ENCODE measurements at places on chromosomes 4 and X. TPM values are rescaled to one million over a fixed set of nuclear protein-coding genes. Genes with fewer than 3 reads are reported as not detected.
A peak's percentile ranks its signal among the peaks of the same experiment; 100 is the strongest.

- H3K4me3 ChIP-seq: no peak overlapping the region
- no peaks in the 10 kb centered on the region for H3K4me1 ChIP-seq
- H3K27ac ChIP-seq: no peak overlapping the region
- no peaks in the 10 kb centered on the region for H3K36me3 ChIP-seq
- DNase-seq: no peak
These were observed 60.6 kb upstream of the SPANXN2 start for GRCh38 chrX:143781103-143781502.

DNA sequence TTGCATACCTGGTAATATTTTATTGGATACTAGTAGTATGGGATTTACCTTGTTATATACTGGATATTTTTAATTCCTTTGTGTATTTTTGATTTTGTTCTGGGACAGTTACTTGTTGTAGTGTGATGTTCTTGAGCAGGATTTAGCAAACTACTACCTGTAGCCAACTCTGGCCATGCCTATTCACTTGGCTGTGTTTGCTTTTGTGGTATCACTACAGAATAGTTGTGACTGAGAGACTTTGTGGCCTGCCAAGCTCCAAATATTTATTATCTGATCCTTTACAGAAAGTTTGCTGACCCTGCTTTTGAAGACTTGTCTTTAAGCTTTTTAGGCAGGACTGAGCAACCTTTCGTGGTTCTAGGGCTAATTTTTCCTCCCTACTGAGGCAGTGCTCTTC, 17.8 kb downstream of the ZCCHC4 start:
- no peak overlapping the region for H3K4me3 ChIP-seq
- H3K36me3 ChIP-seq: no peaks in the 10 kb centered on the region
- no peaks in the 10 kb centered on the region for H3K4me1 ChIP-seq
- no peak for DNase-seq
- H3K27me3 ChIP-seq: no peaks in the 10 kb centered on the region
- no peak overlapping the region for H3K27ac ChIP-seq

DNA sequence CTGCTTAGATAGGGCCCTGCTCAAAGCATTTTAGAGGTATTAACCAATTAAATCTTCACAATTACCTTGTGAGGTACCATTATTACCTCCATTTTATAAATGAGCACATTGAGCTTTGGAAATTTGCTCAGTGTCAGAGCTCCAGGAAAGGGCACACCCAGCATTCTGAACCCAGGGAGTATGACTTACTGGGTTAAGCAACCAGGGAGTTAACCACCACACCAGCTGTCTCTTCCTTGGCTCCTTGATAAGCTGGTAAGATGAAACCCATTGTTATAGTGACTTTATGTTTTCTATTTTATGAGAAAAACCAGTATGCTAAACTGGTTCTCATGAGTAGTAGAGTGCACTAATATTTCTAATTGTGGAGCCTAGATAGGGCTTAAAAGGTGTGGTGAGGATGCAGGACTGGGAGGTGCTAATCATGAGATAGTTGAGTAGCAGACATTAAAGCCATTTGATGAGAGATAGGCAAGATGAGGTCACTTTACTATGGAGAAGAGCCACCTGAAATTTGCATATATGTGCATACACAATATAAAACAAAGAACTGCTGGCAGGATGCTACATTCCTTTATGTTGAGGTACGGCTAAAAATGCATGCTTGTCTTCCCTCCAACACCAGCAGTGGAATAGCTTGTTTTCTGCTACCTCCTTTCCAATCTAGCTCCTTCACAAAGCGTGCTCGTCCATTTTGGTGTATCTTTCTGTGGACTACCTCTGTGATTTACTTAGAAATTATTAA, 556.1 kb downstream of the SPRY1 start:
- no peak for DNase-seq
- no peak overlapping the region for H3K4me3 ChIP-seq
- H3K27ac ChIP-seq: no peak overlapping the region
- H3K27me3 ChIP-seq: no peaks in the 10 kb centered on the region

DNA sequence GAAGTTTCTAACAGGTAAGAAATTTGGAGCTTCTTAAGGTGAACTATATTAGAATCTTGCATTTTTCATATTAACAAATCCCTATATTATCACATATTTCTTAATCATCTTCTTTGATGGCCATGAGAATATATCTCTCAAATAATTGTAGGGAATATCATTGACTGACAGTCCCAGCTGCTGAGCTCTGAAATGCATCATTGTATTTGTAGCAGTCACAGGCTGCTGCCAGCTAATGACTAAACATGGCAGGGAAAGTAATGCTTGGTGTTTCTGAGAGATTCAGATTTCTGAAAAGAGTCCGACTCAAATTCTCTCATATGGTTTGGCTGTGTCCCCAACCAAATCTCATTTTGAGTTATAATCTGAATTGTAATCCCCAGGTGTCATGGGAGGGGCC, 171.9 kb downstream of the TRAM1L1 start:
- no peaks in the 10 kb centered on the region for H3K36me3 ChIP-seq
- H3K4me1 ChIP-seq: no peaks in the 10 kb centered on the region
- no peak overlapping the region for H3K4me3 ChIP-seq
- H3K27me3 ChIP-seq: no peaks in the 10 kb centered on the region
- no peak for DNase-seq

DNA sequence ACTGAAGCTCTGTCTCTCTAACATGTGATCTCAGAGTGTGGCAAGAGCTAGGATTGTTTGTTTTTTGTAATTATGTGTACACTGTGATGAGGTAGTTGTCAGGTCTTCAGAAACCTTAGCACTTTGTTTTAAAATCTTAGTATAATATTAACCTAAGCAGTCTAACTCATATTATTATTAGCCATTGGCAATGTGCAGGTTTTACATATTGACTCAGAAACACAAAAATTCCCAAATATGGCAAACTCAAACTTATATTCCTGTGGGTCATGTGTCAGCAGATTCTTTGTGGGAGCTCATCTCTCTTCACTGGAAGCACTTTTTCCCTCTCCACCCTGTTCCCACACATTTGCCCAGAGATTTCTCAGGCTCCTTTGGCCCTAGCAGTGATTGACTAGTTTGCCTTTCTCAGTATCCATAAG, 8.2 kb upstream of the PWWP3B start:
- no peaks in the 10 kb centered on the region for H3K4me1 ChIP-seq
- no peak overlapping the region for H3K4me3 ChIP-seq
- no peaks in the 10 kb centered on the region for H3K27me3 ChIP-seq
- H3K27ac ChIP-seq: no peak overlapping the region

GRCh38 chr4:6493658-6494304, 21.4 kb upstream of the PPP2R2C start:
- no peak overlapping the region for H3K4me3 ChIP-seq
- no peak overlapping the region for H3K27ac ChIP-seq
- DNase-seq: no peak
- no peaks in the 10 kb centered on the region for H3K36me3 ChIP-seq

GRCh38 chr4:39037941-39038340, 5.7 kb upstream of the TMEM156 start:
- no peak for DNase-seq
- H3K36me3 ChIP-seq: no peaks in the 10 kb centered on the region
- H3K27me3 ChIP-seq: no peaks in the 10 kb centered on the region
- H3K27ac ChIP-seq: no peak overlapping the region
- H3K4me3 ChIP-seq: no peak overlapping the region
- H3K4me1 ChIP-seq: no peaks in the 10 kb centered on the region

DNA sequence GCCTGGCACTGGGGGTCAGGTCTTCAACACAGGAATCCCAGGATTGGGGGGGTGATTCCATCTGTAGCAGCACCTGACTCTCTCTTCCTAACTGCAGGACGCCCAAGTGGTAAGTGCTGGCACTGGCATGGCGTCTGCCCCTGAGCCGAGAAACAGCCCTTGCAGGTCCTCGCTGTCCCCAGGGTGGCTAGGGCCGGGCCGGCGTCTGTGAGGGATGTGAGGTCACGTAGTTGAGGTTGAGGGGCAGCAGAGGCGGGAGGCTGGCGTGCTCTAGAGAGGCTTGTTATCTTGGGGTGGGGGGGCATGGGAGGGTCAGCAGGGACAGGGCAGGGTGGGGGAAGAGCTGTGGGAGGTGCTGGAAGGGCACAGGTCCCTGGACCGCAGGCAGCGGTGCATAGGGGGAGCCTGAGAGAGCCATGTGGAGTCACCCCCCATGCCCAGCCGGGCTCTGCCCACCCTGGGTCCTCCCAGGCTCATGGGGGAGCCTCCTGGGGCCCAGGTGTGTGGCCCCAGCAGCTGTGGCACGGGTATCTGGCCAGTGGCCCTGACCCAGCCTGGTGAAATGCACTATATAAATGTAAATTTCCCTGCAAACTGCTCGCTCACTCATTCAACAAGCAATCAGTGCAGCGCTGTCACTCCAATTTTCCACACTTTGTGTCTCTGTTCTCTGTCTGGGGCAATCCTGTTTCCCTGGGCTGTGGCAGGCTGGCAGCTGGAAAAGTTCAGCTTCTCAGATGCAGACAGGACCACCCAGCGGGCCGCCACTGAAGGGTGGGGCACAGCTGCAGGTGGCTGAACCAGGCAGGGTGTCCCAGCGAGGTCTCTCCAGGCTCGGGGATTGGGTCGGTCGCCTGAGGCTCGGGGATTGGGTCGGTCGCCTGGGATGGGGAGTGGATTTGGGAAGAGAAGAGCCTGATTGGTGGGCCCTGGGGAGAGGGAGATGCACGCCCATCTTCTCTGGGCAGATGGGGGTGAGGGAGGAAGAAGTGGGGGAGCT, 102.2 kb upstream of the NKX1-1 start:
- no peaks in the 10 kb centered on the region for H3K36me3 ChIP-seq
- H3K27ac ChIP-seq: no peak overlapping the region
- no peak overlapping the region for H3K4me3 ChIP-seq

DNA sequence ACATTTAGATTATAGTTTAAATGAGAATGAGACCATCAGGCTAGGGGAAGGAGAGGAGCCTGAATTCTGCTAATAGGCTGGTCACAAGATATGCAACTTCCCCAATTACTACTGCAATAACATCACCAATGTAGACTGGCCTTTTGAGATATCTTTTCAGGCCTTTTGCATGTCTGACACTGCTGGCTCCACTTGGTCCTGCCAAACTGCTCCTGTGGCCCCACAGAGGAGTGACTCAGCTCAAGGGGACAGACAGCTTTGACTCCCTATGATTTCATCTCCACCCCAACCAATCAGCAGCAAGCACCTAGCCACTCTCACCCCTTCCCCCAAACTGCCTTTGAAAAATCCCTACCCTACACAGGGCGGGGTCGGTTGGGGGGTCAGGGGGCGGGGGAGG, 22.8 kb downstream of the GPRIN3 start:
- no peak for DNase-seq
- no peak overlapping the region for H3K4me3 ChIP-seq
- peak overlapping the region; percentile 27 for H3K27ac ChIP-seq
- peaks cover 22% of the 10 kb centered on the region for H3K4me1 ChIP-seq
- no peaks in the 10 kb centered on the region for H3K36me3 ChIP-seq
- no peaks in the 10 kb centered on the region for H3K27me3 ChIP-seq

DNA sequence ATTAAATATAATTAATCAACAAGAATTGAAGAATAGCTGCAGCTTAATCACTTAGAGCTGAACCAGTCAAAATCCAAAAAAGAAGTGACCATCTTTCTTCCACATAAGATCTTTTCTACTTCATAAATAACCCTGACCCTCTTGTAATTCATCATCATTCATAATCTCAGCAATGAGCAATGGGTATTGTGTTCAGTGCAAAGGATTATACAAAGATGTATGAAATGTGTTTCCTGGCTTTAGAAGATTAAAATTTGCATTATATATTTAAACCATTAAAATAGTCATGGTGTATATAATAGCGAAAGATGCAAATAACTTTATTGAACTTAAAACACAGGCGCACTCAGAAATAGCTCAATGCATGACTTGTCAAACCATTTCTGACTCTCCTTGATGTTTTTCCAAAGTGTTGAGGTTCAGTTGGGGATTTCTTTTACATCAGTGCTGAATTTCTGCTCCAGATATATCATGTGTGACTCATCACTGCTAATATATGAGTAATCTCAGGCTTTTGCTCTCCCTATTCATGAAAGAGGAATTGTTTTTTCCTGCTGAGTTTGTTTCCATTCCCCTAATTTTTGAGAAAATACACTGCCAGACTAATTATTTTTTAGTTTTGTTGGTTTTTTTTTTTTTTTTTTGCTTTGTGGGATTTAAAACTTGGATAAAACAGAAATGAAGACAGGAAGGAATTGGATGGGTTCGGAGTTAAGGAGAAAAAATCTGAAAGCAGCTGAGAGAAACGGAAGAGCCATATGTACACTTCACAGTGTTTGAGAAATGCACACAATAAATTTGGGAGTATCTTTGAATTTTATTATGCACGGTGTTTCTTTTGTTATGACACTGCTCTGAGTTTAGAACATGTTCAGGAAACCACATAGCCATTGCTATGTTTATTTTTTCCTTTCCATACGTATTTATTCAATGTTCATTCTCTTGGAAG, 290.1 kb upstream of the PCDH7 start:
- H3K27ac ChIP-seq: no peak overlapping the region
- H3K4me3 ChIP-seq: no peak overlapping the region
- no peaks in the 10 kb centered on the region for H3K27me3 ChIP-seq
- DNase-seq: no peak

GRCh38 chr4:102868153-102868780, 525 bp upstream of the CISD2 start:
- H3K36me3 ChIP-seq: no peaks in the 10 kb centered on the region
- H3K27me3 ChIP-seq: no peaks in the 10 kb centered on the region
- no peak for DNase-seq
- H3K4me1 ChIP-seq: peaks cover 23% of the 10 kb centered on the region

- peak overlapping the region; percentile 62 for H3K27ac ChIP-seq
- H3K36me3 ChIP-seq: no peaks in the 10 kb centered on the region
- no peaks in the 10 kb centered on the region for H3K27me3 ChIP-seq
These were observed 622.1 kb downstream of the SPRY1 start for GRCh38 chr4:124018383-124019317.

DNA sequence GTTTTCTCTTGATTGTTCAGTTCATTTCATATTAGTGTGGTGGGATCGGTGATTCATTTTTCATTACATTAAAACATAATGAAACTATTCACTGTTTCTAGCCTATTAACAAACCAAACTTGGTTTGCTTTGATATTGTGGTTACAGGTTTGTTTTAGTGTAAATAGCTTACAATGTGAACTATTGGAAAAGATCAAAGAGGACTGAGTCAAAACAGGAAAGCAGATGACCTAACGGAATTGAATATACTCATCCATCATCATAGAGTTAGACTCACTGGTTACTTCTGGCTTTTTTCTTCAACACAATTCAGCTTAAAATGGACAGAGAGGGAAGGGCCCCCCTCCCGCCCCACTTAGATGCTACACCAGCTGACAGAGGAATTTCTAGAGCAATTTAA, 616.2 kb upstream of the AADAT start:
- H3K36me3 ChIP-seq: no peaks in the 10 kb centered on the region
- DNase-seq: no peak
- H3K4me1 ChIP-seq: no peaks in the 10 kb centered on the region
- no peaks in the 10 kb centered on the region for H3K27me3 ChIP-seq
- no peak overlapping the region for H3K4me3 ChIP-seq
- H3K27ac ChIP-seq: no peak overlapping the region

GRCh38 chr4:36360755-36361154, 79.3 kb downstream of the DTHD1 start:
- DNase-seq: no peak
- no peak overlapping the region for H3K27ac ChIP-seq
- no peaks in the 10 kb centered on the region for H3K27me3 ChIP-seq
- no peak overlapping the region for H3K4me3 ChIP-seq

Gene ZFP92
- 0.85 TPM for total RNA-seq

Gene MAGEB2
- total RNA-seq: not detected

Gene HPSE
- total RNA-seq: 1.0 TPM

Gene GSX2
- total RNA-seq: not detected

Gene GABRG1
- not detected for total RNA-seq

Gene SPP1
- 41.3 TPM for total RNA-seq

Gene SATL1
- total RNA-seq: 0.16 TPM

Gene SHISA3
- 14.5 TPM for total RNA-seq

Measured in right atrium auricular region (tissue), 2 donors.